ENCODE measurements at places on chromosomes 1 and 21. TPM values are rescaled to one million over a fixed set of nuclear protein-coding genes. Genes with fewer than 3 reads are reported as not detected.

- no peak for ATAC-seq
Observed at GRCh38 chr1:110170766-110171733, 20.8 kb downstream of the SLC6A17 start.

DNA sequence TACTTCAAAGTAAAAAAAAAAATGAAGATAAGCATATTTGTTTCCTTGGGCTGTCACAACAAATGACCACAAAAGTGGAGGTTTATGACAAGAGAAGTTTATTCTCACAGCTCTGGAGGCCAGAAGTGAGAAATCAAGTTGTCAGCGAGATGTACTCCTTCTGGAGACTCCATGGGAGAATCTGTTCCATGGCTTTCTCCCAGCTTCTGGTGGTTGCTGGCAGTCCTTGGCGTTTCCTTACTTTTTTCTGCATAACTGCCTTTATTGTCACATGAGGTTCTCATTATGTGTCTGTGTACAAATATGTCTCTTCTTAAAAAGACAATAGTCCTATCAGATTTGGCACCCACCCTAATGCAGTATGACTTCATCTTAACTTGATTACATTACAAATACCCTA, 398.3 kb downstream of the KCNT2 start:
- ATAC-seq: no peak

DNA sequence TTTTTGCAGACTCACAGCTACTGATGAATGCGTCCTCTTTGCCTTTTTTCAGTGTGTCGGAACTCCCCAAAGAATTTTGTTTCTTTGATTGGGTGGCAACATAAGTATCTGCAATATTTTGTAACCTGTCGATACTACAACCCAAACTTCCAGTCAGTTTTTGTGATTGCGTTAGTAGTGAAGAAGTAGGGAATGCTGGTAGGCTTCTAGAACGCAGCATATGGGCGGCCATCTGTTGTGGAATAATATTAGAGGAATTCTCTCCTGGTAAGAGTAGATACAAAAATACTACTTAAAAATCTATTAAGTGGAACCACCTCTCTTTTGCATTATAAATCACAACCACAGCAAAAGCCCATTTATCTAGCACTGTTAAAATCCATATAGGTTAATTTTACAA, 107.4 kb downstream of the LYST start:
- no peak for ATAC-seq

The ZNF593OS gene
- not detected for total RNA-seq

DNA sequence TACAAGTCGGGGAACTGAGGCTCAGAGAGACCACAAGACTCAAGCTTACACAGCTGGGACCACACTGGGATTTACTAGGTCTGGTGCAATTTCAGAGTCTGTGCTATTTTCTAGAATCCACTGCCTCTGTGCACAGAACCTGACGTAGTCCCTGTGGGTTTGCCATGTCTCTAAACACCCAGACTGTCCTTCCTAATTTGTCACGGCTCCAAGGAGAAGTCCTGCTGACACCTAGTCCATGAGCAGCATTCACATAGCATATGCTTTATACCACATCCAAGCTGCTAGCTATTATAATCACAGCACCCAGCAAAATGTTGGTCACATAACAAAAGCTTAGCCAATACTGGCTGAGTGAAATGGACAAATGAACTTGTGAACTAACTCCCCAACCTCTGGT, 79.0 kb upstream of the HMGB4 start:
- ATAC-seq: no peak

DNA sequence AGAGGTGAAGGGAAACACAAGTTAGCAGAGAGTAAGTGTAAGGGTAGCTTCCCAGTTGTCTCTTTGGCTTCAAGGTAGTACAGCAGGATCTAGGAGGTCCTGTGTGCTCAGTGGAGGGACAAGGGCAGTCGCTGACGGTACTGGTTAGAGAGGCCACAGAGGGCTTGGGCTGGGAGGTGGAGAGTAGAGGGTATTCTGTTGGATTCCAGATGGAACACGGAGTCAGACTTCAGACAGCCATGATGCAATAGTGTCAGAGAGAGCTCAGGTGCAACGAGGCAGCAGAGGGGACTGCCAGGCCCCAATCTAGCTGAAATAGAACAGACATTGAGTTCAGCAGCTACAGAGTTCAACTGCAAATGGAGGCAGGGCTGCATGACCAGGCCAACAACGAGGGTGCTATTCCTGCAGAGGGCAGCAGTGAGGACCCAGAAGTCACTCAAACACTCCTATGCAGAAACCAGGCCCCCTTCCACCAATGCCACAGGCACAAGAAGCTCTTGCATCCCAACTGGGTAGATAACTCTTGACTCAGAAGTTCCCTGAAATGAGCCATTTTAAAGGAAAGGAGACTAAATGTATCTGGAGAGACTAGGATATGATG, 325.0 kb upstream of the ESRRG start:
- no peak for ATAC-seq

The PROK1 gene
- not detected for total RNA-seq

DNA sequence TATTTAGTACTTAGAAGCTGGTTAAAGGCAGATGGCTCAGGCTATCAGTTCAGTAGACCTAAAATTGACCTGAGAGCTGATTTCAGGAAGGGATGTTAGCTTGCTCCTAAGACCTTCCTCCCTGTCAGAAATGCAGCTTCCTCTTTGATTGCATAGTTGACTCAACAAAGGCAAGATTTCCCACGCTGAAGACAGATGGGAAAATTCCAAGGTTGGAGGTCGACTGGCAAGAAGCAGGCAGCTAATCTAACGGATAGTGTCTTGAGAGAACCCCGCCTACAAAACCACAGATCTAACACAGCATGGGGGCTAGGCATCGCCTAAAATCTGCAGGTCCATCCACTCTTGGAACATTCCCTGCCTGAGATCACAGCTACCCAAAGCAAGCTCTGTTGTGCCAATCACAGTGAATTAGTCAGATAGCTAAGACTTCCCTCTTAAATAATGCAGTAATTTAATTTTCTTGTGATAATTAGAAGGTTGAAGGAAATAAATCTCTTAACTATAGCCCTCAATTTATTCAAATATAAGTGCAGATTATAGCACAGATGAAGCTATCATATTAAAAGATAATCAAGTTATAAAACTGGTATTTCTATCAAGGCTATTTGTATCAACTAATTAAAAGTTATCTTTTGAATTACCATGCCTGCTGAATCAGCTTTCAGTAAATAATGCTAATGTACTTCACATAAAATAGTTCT, 357.8 kb upstream of the SGIP1 start:
- no peak for ATAC-seq

The SPRR2D gene
- not detected for total RNA-seq

GRCh38 chr1:199205740-199206441, 567.1 kb downstream of the PTPRC start:
- no peak for ATAC-seq

DNA sequence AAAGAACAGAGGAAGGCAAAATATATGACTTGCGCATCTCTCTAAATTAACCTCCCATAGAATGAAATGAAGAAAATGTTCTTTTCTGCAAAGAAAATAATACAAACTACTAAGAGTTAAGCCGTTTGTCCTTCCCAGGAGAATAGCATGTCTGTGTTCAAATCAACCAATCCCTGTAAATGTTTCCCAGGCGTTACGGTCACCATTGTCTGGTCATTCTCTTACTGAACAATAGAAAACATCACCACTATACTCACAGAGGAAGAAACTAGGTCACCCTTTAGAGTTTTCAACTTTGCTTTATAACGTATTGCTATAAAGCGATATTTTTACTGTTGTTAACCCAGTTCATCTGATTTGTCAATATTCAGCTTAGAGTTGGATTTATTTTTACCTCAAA, 34.1 kb downstream of the COL11A1 start:
- ATAC-seq: no peak

GRCh38 chr21:46356494-46357334, 32.8 kb downstream of the PCNT start:
- ATAC-seq: no peak

DNA sequence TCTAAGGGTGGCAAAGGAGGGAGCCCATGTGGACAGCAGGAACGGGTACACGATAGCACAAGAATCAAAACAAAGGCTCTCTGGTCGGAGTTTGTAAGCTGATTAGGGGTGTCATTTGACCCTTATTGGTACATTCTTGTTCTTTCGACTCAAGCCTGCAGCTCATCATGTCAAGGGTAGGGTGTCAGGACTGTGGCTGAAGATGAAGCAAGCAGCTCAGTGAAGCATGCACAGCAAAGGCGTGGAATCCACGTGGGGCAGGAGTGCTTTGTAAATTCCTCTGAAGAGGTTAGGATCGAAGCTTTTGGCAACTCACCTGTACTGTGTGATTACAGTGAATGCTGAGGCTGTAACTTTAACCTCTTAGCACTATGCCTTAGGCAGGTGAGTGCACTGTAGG, 4.7 kb upstream of the ABCB10 start:
- no peak for ATAC-seq

DNA sequence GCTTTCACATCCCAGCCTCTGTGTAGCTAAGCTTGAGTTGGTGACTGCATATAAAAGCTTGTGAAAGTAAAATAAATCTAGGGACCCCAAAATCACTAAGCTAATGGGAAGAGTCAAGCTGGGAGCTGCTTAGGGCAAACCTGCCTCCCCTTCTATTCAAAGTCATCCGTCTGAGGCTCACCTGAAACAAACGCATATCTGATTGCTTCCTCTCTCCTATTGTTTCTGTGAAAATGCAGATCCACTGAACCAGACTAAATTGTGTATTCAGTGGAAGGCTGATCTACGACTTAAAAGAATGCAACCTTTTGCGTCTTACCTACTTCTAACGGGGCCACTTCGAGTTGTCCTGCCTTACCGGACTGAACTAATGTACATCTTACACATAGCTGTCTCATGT, 70.3 kb downstream of the LTN1 start:
- ATAC-seq: no peak

- no peak for ATAC-seq
Observed at GRCh38 chr1:30290581-30290980, 432.8 kb downstream of the MATN1 start.

- ATAC-seq: no peak
Observed at GRCh38 chr1:201353186-201353940, 24.1 kb downstream of the TNNT2 start.

DNA sequence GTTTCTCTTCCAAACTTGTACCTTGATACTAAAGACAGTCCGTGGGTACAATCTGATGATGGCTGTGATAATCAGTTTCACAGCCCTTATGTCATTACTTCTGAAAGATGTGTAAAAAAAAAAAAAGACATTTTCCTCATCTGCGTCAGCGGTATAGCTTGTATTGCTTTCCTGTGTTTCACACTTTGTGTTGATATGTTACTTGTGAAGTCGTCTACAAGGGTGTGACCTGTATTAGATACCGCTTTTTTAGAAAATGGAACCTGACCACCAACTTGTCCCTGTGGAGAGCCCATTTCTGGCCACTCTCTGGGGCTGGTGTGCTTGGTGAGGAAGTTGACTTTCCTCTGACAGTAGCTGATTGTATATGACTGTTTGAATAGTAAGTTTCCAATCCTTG, 50.5 kb downstream of the PEX14 start:
- ATAC-seq: no peak

The BGLAP gene
- total RNA-seq: 3.2 TPM

DNA sequence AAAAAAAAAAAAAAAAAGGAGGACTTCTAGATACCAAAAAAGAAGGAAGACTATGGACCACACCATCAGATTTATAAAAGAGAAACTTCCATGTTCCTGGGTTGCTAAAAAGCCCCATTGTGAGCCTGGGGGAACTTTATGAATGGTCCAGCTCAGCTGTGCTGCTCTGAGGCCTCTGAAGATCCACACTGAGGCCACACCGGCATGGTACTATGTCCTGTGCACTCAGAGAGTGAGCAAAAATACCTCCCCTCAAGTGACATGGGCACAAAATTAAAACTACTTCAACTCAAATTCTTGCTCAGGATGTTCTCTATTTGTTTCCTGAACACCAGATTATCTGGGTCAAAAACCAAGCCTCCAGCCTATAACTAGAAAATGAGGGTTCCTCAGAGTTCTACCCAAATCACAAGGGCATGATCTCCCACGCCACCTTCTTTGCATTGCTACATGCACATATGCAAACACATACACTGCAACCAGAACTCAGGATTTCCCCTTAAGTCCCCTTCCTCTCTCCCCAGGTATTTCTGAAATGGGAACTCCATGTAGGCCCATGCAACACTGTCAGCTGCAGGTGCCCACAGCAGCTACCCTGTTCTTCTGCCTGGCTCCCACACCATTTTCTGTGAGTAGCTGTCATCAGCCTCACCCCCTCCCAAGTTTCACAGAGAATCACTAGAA, 94.4 kb downstream of the SH3GLB1 start:
- ATAC-seq: peak; percentile 26

- no peak for ATAC-seq
Observed at GRCh38 chr1:64363111-64363510, 106.8 kb upstream of the CACHD1 start.

The ATP8B2 gene
- total RNA-seq: 69.0 TPM

DNA sequence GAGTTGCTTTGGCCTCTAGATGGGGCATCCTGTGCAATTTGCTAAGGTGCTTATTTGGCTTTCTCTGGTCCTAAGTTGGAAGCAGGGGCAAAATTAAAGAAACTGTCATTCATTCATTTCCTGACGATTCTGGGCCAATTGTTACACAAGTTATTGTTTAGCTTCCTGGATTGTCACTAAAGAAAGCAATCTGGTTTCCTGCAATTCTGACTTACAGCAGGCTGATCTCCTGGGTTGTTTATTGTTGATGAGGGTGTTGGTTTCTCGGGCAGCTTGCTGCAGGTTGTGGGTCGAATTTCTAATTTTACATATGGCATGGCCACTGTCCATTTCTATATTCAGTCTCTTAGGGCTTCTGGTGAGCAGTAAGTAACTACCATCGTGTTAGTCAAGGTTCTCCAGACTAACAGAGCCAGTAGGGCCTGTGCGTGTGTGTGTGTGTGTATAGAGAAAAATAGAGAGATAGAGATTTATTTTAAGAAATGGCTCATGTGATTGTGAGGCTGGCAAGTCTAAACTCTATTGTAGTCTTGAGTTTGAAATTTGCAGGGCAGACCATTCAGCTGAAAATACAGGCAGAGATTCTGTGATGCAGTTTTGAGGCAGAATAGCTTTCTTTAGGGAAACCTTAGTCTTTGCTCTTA, 30.4 kb downstream of the CTH start:
- no peak for ATAC-seq

DNA sequence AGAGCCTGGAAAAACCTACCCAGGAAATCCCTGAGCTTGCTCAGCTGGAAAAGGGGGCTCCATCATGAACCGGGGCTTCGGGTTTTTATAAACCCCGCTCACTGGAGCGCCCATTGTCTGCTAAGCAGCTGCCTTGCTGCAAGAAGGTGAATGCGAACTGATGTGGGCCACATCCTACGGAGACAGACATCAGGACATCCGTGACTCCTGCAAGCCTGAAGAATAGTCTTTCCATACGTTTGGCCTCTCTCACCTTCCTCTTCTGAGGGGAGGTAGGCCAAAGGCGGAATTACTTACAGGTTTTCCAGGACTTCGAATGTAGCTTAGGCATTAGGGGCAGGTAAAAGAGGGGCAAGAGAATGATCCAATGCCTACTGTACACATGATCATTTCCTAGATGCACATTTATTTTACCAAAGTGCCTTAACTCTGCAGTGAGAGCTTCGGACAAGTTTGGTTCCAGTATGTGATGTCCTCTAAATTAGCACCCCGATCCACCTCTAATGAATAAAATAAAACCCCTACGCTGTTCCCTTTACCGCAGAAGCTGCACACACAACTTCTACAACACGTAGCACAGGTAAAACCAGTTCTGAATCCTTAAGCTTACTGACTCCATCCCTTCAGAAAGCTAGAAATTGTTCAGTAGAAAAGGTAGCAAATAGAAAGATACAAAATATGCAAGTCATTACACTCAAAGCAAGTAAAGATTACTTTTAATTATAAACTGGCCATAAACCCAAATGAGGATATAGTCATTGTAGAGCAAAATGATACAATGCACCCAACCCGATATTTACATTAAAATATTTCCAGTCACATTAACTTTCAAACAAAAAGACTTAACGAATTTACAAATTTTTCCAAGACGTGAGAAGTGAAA, 866 bp upstream of the SORT1 start:
- no peak for ATAC-seq

The CACNA1S gene
- not detected for total RNA-seq

The RAB42 gene
- total RNA-seq: not detected

The ATP6V1G3 gene
- not detected for total RNA-seq

All from activated T-helper 17 cell treated with anti-CD3 and anti-CD28 coated beads, Interleukin-2, amount 50 U/mL, for 72 hours (primary cell).